ENCODE measurements at places on chromosomes 1 and 21.

GRCh38 chr1:43996733-43997115 is 5.3 kb downstream of the CCDC24 start:
- no peak for DNase-seq

DNA sequence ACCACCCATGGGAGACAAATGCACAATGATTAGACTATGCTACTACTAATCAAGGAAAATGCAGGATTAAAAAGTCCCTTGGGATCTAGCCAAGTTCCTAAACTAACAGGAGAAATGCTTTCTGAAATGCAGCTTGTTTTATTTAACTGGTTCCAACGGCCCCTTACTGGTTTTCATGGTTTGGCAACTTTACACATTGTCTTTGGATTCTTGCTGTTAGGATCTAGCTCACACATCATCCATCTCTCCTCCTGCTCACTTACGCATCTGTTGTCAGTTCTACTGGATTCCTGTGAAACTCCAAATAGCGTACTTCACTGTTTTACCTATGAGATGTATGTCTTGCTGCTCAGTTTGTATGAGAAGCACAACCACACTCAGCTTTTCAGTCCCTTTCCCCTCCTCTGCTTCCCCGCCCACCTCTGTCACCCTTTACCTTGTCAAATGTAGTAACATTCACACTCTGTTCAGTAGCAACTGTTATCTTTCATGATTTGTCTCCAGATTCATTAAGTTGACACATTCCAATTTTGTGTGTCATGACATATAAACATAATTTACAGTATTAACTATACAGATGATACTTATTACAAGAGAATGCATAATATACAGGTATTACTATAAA is 130.1 kb downstream of the SIM2 start:
- DNase-seq: no peak

DNA sequence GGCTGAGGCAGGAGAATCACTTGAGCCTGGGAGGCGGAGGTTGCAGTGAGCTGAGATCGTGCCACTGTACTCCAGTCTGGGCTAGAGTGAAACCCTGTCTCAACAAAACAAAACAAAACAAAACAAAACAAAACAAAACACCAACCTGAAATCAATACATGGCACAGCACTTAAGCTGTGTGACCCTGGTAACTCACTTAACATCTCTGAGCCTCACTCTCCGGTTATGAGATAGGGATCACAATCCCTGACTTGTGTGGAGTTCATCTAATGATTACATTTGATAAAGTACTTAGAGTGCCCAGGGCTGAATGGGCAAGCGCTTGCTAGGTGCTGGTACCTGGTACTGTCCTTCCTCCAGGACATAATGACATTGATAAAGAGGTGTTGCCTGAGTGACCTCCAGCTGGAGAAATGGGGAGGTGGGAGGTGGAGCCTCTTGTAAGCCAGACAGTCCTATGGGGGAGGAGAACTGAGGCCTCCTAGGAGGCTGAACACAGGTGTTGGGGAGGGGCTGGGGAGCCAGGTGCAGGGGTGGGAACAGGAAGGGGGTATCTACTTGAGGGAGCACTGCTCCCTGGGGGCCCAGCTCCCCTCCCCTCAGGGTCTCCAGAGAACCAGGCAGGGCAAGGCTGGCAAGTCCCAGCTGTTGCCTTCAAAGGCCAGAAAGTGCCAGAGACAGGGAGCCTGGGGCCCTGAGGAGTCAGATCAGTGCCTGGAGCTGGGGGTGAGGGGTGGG is 17.9 kb downstream of the FOXO6 start:
- no peak for DNase-seq

GRCh38 chr1:89999628-90000027 is 4.7 kb downstream of the ZNF326 start:
- DNase-seq: no peak

GRCh38 chr1:184892116-184892515 is 82.2 kb downstream of the NIBAN1 start:
- DNase-seq: no peak

All from activated T-helper 1 cell treated with Interleukin-2 at 50 U/mL for 16 hours (primary cell).